ENCODE measurements at places on chromosomes 2 and 18.

DNA sequence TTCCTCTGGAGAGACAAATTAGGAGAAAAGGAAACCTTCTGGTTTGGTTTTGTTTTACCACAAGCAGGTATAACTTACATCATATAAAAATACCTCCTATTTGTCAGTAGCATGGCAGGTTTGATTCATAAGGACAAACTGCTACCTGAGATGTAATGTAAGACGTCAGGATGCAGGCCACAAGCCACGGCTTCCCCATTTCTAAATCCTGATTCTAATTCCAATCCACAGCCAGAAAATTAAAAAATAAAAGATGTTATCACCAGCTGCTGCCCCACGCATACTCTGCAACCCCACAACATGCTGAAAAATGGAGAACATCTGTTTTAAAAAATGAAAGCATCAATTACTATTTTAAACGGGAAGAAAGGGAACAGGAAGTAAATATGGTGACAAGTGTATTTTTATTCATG, 197.6 kb downstream of the BCL11A start:
- H3K36me3 ChIP-seq = no peaks in the 10 kb centered on the region
- no peak for DNase-seq
- peaks cover 22% of the 10 kb centered on the region for H3K4me1 ChIP-seq
- H3K27ac ChIP-seq = no peak overlapping the region

DNA sequence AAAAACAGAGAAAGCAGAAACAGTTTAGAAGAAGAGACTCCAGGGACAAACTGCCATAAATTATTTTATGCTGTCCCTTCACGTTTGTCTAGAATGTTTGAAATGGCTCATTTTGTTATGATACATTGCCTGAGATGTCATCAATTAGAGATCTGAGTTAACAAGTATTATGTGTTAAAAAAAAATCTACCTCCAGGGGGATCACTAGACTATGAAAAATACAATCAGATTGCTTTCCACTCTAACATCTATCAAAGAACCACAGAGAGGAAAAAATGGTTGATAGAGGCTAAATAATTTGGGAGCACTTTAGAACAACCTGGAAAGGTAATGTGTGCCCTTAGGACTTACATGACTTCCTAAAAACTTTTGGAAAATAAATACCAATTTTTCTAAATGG, 103.8 kb upstream of the CCDC150 start:
- H3K27me3 ChIP-seq = peaks cover 13% of the 10 kb centered on the region
- peaks cover 14% of the 10 kb centered on the region for H3K4me1 ChIP-seq
- no peaks in the 10 kb centered on the region for H3K36me3 ChIP-seq

- no peak overlapping the region for H3K4me3 ChIP-seq
- no peak overlapping the region for H3K27ac ChIP-seq
- DNase-seq = no peak
- H3K27me3 ChIP-seq = peaks cover 2% of the 10 kb centered on the region
- H3K4me1 ChIP-seq = no peaks in the 10 kb centered on the region
- no peaks in the 10 kb centered on the region for H3K36me3 ChIP-seq
These were observed 67.5 kb upstream of the MBOAT2 start for GRCh38 chr2:9071032-9071431.

GRCh38 chr2:190409616-190410015, 1.5 kb downstream of the MFSD6 start:
- peak overlapping the region; percentile 88 for H3K4me3 ChIP-seq
- no peaks in the 10 kb centered on the region for H3K27me3 ChIP-seq
- peaks cover 23% of the 10 kb centered on the region for H3K36me3 ChIP-seq

DNA sequence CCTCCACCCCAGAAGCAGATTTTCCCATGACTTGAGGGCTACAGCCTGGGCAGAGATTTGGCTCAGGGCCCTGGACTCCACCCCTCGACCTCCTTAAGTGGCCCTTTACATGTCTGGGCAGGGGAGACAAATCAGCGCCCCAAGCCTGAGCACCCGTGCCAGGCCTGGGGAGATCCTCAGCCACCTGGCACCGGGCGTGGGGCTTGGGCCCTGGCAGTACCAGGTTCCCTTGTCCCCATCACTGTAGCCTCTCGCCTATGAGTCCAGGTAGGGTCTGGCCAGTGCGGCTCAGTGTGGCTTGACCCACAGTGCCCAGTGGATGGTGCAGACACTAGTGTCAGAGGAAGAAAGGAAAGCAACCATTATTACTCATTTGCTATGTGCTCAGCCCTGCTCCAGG, 22.0 kb upstream of the DNMT3A start:
- H3K4me3 ChIP-seq = peak overlapping the region; percentile 27
- H3K27me3 ChIP-seq = no peaks in the 10 kb centered on the region
- H3K4me1 ChIP-seq = peaks cover 21% of the 10 kb centered on the region
- peak overlapping the region; percentile 50 for H3K27ac ChIP-seq

GRCh38 chr2:86441392-86441881, 266 bp downstream of the KDM3A start:
- H3K36me3 ChIP-seq = peaks cover 57% of the 10 kb centered on the region
- H3K27ac ChIP-seq = peak overlapping the region; percentile 100
- H3K4me1 ChIP-seq = peaks cover 49% of the 10 kb centered on the region
- DNase-seq = no peak
- peak overlapping the region; percentile 97 for H3K4me3 ChIP-seq
- H3K27me3 ChIP-seq = peaks cover 5% of the 10 kb centered on the region

GRCh38 chr2:47490406-47490805, 87.5 kb downstream of the MSH2 start:
- H3K4me3 ChIP-seq = no peak overlapping the region
- H3K36me3 ChIP-seq = peaks cover 9% of the 10 kb centered on the region
- DNase-seq = no peak
- H3K4me1 ChIP-seq = peaks cover 13% of the 10 kb centered on the region

- H3K27ac ChIP-seq = no peak overlapping the region
- no peak for DNase-seq
- no peaks in the 10 kb centered on the region for H3K27me3 ChIP-seq
- H3K4me1 ChIP-seq = no peaks in the 10 kb centered on the region
These were observed 150.4 kb upstream of the NXPH2 start for GRCh38 chr2:138930571-138930970.

GRCh38 chr2:119647440-119648169, 31.4 kb upstream of the TMEM177 start:
- H3K36me3 ChIP-seq = no peaks in the 10 kb centered on the region
- no peaks in the 10 kb centered on the region for H3K4me1 ChIP-seq
- H3K27me3 ChIP-seq = peaks cover 8% of the 10 kb centered on the region
- no peak overlapping the region for H3K27ac ChIP-seq
- DNase-seq = no peak

- no peak overlapping the region for H3K4me3 ChIP-seq
- no peaks in the 10 kb centered on the region for H3K4me1 ChIP-seq
- no peaks in the 10 kb centered on the region for H3K36me3 ChIP-seq
- no peak overlapping the region for H3K27ac ChIP-seq
- no peak for DNase-seq
- no peaks in the 10 kb centered on the region for H3K27me3 ChIP-seq
These were observed 214.8 kb downstream of the IKZF2 start for GRCh38 chr2:212936572-212936971.

- H3K4me1 ChIP-seq = no peaks in the 10 kb centered on the region
- no peak for DNase-seq
- H3K27ac ChIP-seq = no peak overlapping the region
These were observed 541.7 kb downstream of the MBD2 start for GRCh38 chr18:53682796-53683195.

- peaks cover 2% of the 10 kb centered on the region for H3K27me3 ChIP-seq
- H3K4me3 ChIP-seq = no peak overlapping the region
- no peaks in the 10 kb centered on the region for H3K36me3 ChIP-seq
- no peak overlapping the region for H3K27ac ChIP-seq
- no peak for DNase-seq
These were observed 69.4 kb upstream of the SMAD2 start for GRCh38 chr18:47999801-48000248.

GRCh38 chr2:143144813-143145455, 15.7 kb downstream of the ARHGAP15 start:
- no peaks in the 10 kb centered on the region for H3K27me3 ChIP-seq
- H3K4me1 ChIP-seq = peaks cover 78% of the 10 kb centered on the region
- H3K27ac ChIP-seq = no peak overlapping the region
- DNase-seq = no peak

- H3K27me3 ChIP-seq = peaks cover 69% of the 10 kb centered on the region
- no peak overlapping the region for H3K4me3 ChIP-seq
- DNase-seq = no peak
- no peak overlapping the region for H3K27ac ChIP-seq
- no peaks in the 10 kb centered on the region for H3K36me3 ChIP-seq
These were observed 204.2 kb upstream of the SMAD2 start for GRCh38 chr18:48134609-48135008.

GRCh38 chr2:52571380-52572347, 1195.9 kb upstream of the CHAC2 start:
- H3K27ac ChIP-seq = no peak overlapping the region
- H3K36me3 ChIP-seq = no peaks in the 10 kb centered on the region
- no peak for DNase-seq

- H3K27ac ChIP-seq = no peak overlapping the region
- H3K4me1 ChIP-seq = no peaks in the 10 kb centered on the region
- no peak overlapping the region for H3K4me3 ChIP-seq
- no peaks in the 10 kb centered on the region for H3K36me3 ChIP-seq
- DNase-seq = no peak
These were observed 16.1 kb downstream of the SERPINB5 start for GRCh38 chr18:63492851-63493250.
